Activated naive CD4-positive, alpha-beta T cell treated with anti-CD3 and anti-CD28 coated beads, Interleukin-2, amount 10 ng/mL, durations not matched to agents 5 hours and 36 hours (primary cell): ENCODE measurements at places on chromosomes 3 and 15. TPM values are rescaled to one million over a fixed set of nuclear protein-coding genes. Genes with fewer than 3 reads are reported as not detected.

Gene ZDHHC19
- not detected for total RNA-seq

Gene MUC13
- not detected for total RNA-seq

Gene CPB1
- total RNA-seq, result not detected

Gene PRR20G
- total RNA-seq, result not detected

Gene KY
- not detected for total RNA-seq

Gene ATP13A4
- total RNA-seq, result 1.2 TPM

Gene IL20RB
- total RNA-seq, result 0.67 TPM

Gene IP6K2
- total RNA-seq, result 53.8 TPM

Gene TKT
- total RNA-seq, result 295 TPM

Gene FANCD2OS
- not detected for total RNA-seq

Gene KBTBD12
- total RNA-seq, result not detected
